ENCODE measurements at places on chromosomes 12 and 14. TPM values are rescaled to one million over a fixed set of nuclear protein-coding genes. Genes with fewer than 3 reads are reported as not detected.

PPP1R36 gene
- polyA plus RNA-seq: 108 TPM

DNA sequence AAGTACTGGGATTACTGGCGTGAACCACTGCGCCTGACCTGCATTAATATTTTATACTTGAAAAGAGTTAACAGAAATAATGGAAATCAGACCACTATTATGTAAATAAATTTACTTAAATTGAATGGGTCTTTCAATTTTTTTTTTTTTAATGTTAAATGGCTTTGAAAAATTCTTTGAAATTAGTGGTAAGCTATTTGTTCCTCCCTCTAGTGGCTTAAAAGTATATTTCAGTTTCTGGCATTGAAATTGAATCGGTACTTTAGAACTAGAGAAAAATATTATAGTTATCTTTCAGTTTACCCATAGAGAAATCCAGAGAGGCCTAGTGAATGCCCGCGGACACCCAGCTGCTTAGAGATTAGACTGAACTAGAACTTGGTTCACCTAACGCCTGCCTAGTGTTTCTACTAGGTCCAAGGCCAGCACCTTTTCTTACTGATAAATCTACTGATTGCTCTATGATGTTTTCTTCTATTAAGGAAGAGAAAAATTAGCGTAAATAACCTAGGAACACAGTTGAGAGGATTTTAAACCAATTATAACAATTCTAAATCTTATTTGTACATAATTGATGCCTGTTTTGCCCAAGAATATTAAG, 106.5 kb downstream of the EML1 start:
- no peak for DNase-seq

PTPN6 gene
- 19.1 TPM for polyA plus RNA-seq

DNA sequence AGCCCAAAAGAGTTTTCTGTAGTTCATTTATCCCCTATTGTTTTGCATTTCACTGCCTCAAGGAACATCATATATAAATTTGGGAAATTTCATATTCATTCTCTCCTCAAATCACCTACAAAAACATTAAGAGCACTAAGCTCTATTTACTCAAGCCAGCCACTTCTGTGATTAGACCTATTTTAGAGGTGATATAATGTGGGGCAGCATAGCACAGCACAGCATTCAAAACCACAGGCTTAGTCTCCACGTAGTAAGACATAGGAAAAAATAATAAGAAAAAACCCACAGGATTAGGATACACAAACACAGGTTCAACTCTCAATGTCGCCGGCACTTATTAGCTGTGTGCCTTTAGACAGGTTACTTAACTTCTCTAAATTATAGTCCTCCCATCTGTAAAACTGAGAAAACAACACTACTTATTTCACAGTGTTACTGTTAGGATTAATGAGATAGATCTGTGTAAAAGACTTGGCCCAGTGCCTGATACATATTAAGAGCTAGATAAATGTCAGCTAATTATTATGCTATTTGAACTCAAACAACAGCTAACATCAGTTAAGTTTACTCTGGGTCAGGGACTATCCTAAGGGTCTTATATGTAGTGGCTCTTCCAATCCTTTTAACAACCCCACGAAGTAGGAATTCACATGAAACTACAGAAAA, 20.3 kb downstream of the DCAF5 start:
- DNase-seq: no peak

- no peak for DNase-seq
Observed at GRCh38 chr12:106091446-106091820, 47.3 kb downstream of the NUAK1 start.

GRCh38 chr12:88630561-88630960, 50.3 kb upstream of the KITLG start:
- no peak for DNase-seq

GRCh38 chr14:64825509-64825908, 54.2 kb downstream of the SPTB start:
- DNase-seq: no peak
